ENCODE measurements at places on chromosomes 2 and 18.

GRCh38 chr2:116366212-116366611 lies 1448.3 kb upstream of the DDX18 start:
- no peak for DNase-seq

DNA sequence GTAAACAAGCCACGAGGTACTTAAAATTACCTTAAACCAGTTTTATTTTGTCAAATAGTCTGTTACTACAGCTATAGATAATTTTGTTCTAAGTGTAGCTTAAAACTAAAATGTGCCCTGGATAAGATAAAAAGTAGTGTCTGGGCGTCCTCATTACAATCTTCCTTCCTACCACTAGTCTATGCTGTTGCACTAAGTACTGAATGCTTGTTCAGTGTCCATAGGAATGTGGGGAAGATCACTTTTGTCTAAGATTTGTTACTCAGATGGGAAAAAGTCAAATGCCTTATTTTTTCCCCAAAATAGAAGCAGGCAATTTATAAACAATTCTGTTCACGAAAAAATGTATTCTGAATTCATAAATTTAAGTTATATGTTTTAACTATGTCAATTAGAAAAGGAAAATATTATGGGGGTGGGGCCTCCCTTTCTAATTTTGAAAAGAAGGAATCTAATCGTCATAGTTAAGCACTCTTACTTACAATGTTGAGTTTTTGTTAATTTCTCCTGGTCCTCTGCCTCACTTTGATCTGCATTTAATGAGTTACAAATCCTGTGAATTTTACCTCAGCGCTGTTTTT lies 140.4 kb upstream of the VRK2 start:
- DNase-seq, result no peak

DNA sequence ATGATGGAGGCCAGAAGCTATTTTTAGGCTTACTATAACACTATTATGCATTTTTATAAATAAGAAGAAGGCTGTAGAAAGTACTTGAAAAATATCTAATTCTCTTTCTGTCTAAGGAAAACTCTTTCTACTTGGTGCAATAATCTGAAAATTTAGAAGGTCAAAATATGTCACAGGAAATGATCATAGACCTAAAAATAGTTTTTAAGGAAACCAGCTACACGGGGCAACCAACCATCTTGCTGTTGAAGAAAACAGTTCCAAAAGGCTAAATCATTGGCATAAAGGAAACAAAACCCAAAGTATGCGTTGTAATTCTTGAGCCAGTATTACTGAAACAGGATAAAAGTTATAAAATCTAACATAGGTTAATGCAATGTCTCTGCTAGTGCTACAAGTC lies 40.2 kb downstream of the SOCS6 start:
- DNase-seq, result no peak

GRCh38 chr2:205751569-205752031 lies 69.3 kb downstream of the NRP2 start:
- no peak for DNase-seq

DNA sequence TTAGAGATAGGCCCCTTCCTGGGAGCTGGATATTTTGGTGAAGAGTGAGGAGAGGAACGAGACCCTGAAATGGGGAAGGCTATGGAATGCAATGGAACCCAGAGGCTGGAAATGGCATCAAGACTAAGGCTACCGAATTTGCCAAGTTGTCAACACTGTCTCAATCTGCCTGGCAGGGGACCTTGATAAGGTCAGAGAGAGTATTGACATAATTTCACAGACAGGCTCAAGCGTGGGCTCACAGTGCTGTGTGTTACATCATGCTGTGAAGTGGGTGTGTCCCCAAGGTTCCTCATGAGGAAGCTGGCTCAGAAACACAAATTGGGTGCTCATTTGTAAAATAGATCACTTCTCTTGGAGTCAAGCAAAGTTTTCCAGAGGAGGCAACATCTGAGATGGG lies 51.8 kb upstream of the CYRIA start:
- no peak for DNase-seq

- no peak for DNase-seq
Measured at GRCh38 chr2:192245329-192245728, 50.6 kb upstream of the TMEFF2 start.

DNA sequence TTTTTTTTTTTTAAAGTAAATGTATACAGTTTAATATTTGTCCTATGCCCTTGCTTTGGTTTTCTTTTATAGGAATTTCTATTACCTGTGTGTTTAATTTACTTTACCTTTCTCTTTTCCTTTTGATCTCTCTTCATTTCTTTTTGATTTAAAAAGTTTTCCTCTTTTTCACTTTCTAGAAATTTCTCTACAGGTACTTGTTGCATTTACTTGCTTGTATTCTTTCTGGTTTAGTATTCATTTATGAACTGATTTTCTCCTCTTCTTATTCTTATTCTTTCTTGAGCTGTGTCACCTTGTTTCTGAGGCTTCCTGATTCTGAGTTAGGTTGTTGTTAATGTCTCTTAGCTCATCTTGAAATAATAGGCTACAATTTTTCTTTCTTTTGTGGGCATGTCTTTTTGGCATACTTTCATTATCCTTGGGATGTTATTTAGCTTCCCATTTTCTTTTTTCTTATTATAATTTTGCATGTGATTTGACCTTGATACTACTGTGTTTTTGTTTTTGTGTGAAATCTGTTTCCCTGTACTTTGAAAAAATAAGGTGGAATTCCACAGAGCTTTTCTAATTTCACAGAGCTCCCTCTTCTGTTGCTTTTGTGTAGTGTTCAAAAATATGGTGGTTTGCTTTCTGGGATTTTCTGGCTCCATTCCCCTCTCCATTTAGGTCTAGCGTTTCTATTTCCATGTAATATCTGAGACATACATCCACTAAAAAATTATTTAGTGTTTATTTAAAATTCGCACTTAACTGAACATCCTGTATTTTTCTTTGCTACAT lies 25.5 kb upstream of the ALMS1 start:
- DNase-seq, result no peak

- no peak for DNase-seq
Measured at GRCh38 chr2:5562865-5563264, 129.3 kb upstream of the SOX11 start.

- DNase-seq, result no peak
Measured at GRCh38 chr18:63040788-63041410, 278.7 kb downstream of the BCL2 start.

DNA sequence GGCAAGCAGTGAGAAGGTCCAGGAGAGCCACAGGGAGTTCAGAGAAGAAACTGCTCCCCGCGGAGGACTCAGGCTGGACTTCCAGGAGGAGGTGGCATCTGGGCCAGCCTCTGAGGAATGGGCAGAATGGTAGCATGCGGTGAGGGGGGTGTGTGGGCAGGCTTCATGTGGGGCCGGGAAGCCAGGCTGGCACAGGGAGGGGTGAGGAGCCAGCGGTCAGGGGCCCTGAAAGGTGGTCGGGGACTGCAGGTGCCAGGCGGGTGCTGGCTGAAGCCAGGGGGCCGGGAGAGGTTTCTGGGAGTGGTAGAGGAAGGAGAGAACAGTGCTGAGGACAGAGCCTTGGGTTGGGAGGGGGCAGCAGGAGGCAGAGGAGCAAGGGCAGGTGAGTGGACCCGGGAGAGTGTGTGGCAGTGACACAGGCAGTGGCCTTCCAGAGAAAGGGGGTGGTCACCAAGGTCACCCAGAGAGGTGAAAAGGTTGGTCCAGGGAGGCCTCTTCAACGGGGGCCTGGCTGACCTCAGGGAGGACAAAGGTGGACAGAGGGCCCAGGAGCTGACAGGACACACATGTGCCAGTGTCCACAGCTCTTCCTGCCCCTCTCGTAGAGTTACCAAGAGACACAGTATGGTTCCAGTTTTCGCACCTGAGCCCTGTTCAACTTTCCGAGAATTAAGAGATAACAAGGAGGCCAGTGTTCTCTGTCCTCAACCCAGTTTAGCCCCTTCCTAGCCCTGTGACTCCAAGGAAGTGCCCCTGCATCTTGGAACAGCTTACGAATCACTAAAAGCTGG lies 101.2 kb upstream of the ASB18 start:
- no peak for DNase-seq

- DNase-seq, result no peak
Measured at GRCh38 chr2:174337337-174338146, 2.8 kb downstream of the SP9 start.

GRCh38 chr2:221370857-221371211 lies 201.3 kb downstream of the EPHA4 start:
- DNase-seq, result no peak

Measured in stimulated activated CD4-positive, alpha-beta T cell treated with anti-CD3 and anti-CD28 coated beads, TNF-alpha, amount 100 ng/mL, for 48 hours (primary cell).